ENCODE measurements at places on chromosomes 5 and 9.

GRCh38 chr5:14332746-14333145, 189.6 kb downstream of the TRIO start:
- DNase-seq, result no peak

- no peak for DNase-seq
Observed at GRCh38 chr5:65299861-65300260, 181.9 kb downstream of the ADAMTS6 start.

DNA sequence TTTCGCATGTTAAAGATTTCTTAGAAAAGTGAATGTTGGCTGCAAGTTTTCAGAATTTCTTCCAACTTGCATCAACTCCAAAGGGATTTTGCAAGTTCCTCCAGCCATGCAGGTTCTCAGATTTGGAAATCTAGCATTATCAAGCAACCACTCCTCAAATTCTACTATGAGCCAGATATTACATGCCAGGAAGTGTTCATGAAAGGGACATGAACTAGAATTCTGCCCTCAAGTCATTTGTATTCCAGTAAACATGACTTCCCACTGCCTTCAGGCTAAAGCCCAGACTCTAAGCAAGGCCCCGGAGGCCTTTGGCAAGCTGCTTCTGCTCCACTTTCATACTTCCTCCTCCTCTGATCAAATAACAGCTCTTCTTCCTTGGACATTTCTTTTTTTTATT, 111.3 kb upstream of the PAPPA start:
- no peak for DNase-seq

GRCh38 chr9:89695441-89695891, 90.7 kb downstream of the GADD45G start:
- no peak for DNase-seq

- DNase-seq, result no peak
Observed at GRCh38 chr5:82884821-82885471, 192.2 kb downstream of the TMEM167A start.

DNA sequence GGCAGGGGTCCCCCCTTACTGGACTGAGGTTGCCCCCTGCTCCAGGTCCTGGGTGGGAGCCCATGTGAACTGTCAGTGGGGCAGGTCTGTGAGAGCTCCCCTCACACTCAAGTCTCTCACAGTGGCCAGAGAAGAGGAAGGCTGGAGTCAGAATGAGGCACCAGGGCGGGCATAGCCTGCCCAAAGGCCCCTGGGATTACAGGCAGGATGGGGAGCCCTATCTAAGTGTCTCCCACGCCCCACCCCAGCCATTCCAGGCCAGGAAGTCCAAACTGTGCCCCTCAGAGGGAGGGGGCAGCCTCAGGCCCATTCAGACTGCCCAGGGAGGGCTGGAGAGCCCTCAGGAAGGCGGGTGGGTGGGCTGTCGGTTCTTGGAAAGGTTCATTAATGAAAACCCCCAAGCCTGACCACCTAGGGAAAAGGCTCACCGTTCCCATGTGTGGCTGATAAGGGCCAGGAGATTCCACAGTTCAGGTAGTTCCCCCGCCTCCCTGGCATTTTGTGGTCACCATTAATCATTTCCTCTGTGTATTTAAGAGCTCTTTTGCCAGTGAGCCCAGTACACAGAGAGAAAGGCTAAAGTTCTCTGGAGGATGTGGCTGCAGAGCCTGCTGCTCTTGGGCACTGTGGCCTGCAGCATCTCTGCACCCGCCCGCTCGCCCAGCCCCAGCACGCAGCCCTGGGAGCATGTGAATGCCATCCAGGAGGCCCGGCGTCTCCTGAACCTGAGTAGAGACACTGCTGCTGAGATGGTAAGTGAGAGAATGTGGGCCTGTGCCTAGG, at the start of gene CSF2:
TSS of gene CSF2 (plus strand) at position 559 of the 783 bp plus-strand sequence. CDS start at position 594, 35 bp downstream.
- peak; percentile 49 for DNase-seq

GRCh38 chr9:18347386-18348082, 126.4 kb upstream of the ADAMTSL1 start:
- no peak for DNase-seq

- no peak for DNase-seq
Observed at GRCh38 chr9:27371382-27371781, 74.4 kb upstream of the EQTN start.

GRCh38 chr9:106104887-106105286, 410.5 kb downstream of the TMEM38B start:
- no peak for DNase-seq

GRCh38 chr9:4662989-4663792, 1.1 kb downstream of the PLPP6 start:
- DNase-seq, result no peak

DNA sequence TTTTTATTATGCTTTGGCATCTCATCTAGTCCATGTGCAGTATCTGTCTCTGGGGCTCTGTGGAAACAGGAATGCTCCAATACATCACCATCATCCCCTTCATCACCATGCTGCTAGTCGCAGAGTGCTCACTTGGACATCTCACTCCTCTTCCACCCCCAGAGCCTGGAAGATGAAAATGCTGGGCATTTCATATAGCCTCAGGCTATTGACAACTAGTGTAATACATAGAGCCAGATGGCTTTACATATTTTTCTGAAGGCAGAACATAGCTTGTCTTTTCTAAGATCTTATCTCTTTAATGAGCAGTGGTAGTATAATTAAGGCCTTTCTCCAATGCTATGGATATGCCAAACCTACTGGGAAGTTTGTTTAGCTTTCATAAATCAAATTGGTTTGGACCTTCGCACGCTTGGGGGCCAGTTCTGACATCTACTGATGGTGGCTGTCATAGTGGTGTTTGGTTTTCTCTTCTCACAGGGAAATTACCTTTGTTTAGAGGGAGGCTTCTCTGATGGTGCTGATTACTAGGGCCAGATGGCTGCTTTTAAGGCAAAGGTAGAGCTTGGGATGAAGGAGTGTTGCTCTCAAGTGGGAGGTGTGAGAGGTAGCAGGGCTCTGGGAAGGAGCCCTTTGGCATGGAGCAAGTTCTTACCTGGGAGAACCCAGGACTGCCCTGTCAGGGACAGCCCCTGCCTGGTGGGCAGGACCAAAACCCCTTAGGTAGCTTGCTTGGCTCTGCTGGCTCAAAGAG, 63.1 kb upstream of the CXCL14 start:
- no peak for DNase-seq

- no peak for DNase-seq
Observed at GRCh38 chr5:174790906-174791305, 66.5 kb downstream of the MSX2 start.

DNA sequence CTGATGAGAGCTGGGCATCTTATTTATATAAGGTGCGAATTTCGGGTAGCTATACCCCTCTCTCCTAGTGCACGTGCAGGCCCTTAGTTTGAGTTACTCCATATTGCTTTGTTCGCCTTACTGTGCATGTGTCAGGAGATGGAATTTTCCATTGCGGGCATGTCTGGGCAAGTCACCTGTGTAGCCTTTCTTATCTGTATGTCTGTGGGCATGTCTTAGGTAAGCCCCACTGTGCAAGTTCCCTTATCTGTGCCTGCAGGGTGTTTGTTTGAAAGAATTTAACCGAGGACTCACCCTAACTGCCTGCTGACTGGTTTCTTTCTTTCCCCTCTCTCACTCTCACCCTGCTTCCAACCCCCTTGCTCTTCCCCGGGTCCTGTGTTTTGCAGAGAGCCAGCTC, 140.7 kb upstream of the RANBP3L start:
- DNase-seq, result no peak

DNA sequence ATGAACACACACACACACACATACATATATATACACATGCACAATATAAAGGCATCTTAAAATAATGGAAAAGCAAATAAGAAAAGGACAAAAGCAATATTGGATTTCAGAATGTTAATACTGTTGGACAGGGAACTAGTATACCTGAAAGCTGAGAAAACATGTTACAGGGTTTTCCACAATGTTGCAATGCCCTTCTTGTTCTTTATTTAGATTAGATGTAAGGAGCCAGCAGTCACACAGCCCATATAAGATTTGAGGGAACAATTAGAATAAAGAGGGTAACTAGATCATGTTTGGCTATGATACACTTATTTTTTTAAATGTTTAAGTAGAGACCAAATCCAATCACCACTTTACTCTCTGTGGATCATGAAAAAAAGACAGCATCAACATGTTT, 61.7 kb downstream of the SH3TC2 start:
- no peak for DNase-seq

- DNase-seq, result no peak
Observed at GRCh38 chr5:98635656-98636055, 137.8 kb upstream of the RGMB start.

DNA sequence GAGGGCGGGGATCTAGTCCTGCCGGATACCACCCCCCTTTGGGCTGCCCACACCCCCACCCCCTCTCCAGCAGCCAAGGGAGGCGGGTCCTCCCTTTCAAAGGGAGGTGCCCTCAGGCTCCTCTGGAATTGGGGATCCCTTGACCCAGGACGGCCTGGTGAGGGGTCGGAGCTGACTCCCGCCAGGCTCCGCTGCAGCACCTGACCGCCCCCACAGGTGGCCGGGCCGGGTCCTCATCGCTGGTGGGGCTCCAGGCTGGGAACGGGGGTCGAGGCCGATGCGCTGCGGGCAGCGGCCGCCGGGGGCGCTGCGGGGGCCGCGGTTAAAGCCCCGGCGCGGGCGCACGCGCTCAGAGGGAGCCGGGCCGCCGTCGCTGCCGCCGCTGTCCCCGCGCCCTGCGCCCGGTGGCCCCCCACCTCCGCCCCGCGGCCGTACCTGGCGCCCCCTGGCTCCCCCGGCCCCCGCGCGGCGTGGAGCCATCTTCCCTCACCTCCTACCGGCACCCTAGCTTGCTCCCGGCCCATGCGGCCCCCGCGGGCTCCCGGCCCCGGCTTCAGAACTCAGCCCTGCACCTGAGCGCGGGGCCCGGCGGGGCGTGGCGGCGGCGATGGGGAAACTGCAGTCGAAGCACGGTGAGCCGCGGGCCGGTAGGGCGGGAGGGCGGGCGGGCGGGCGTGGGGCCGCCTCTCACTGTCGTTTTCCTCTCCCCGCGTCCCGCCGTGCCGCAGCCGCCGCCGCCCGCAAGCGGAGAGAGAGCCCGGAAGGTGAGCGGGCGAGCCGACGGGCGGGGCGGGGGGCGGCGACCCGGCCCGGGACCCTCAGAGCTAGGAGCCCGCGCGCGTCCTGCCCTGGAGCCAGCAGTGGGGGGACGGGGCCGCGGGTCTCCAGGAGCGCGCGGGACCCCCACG, at the start of gene NKD2:
TSS of gene NKD2 (plus strand) at position 352 of the 908 bp plus-strand sequence. CDS start at position 608, 256 bp downstream.
- DNase-seq, result peak; percentile 100

- DNase-seq, result no peak
Observed at GRCh38 chr9:136505406-136506403, 22.9 kb upstream of the SEC16A start.

GRCh38 chr9:110188991-110189390, 19.0 kb downstream of the C9orf152 start:
- no peak for DNase-seq

GRCh38 chr9:128610897-128611296, 45.8 kb downstream of the DYNC2I2 start:
- no peak for DNase-seq

DNA sequence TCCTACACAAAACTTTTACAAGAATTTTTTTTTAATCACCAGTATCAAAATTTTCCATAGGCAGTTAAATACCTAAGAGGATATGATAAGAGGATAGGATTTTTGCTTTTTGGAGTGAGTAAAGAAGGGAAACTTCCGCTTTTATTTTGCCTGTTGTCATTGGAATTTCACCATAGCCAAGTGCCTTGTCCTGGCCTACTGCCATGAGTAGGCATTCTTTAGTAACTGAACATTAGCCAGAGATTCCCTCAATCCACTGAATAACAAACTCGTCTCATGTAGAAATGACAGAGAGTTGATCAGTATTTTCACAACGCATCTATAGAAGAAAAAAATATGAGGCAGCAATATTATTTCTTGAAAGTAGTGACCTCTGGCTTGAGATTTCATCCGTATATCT, 289.6 kb upstream of the ADAMTSL1 start:
- no peak for DNase-seq

DNA sequence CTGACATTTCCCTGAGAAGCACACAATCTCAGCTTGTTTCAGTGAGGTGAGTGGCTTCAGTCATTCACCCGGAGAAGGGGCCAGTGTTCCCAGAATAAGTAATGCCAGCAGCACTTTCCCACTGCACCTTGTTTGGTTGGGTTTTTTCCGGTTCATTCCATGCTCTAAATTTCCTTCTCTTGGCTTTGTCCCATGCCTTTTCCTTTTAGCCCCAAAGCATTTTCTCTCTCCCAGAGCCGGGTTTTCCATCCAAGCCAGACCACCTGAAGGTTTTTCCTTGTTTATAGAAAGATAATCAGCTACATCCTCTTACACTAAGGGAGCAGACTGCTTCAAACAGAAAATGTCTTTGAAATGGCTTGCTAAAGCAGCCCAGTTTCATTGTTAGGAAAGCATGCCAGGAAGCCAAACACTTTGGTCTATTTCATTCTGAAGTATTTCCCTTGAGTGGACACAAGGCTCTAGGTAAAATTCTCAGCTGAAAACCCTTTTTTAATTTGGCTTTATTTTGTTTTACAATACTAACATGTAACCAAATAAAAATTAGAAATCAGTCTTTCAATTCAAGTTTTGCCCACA, 501.6 kb downstream of the DTWD2 start:
- DNase-seq, result no peak

DNA sequence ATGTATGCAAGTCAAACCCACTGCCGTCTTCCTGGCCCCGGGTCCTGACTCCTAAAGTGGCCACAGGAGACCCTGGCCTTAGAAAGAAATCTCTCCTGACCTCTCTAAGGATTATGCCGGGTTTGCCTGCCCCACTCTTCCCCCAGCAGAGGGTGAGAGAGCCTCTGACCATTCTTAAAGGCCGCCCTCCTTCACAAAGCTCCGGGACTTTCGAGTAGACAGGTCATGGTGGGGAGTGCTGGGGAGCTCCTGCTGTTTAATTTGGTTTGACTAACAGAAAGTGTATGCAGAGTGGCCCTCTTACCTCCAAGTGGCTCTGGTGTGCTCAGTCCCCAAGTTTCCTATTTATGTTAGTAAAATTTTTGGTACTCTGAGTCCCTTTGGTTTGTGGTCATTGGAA, 111.8 kb downstream of the LRRC70 start:
- no peak for DNase-seq

DNA sequence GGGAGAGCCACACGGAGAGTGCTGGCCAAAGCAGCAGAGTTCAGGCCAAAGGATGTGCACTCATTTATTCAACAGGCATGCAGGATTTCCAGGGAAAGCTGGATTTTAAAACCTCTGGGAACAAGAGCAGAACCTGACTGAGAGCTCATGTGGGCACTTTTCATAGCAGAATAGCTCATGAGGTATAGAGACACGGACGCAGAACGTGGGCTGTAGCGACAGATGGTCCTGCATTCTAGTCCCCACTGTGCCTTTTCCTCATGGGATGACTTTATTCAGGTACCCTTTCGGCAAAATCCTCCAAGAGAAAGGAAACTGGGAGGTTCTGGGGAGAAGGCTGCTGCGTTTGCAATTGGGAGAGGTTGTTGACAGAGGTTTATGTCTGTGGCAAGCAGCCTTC, 5.4 kb downstream of the IL4 start:
- DNase-seq, result no peak

All from 8988T (cell line).